ENCODE measurements at places on chromosomes 6 and 20. TPM values are rescaled to one million over a fixed set of nuclear protein-coding genes. Genes with fewer than 3 reads are reported as not detected.

- H3K4me1 ChIP-seq: peaks cover 2% of the 10 kb centered on the region
- H3K27me3 ChIP-seq: no peaks in the 10 kb centered on the region
- no peak overlapping the region for H3K4me3 ChIP-seq
Observed at GRCh38 chr6:32659856-32660595, 6.4 kb downstream of the HLA-DQB1 start.

GRCh38 chr6:148814082-148814790 lies 67.4 kb downstream of the UST start:
- no peaks in the 10 kb centered on the region for H3K27me3 ChIP-seq
- no peak overlapping the region for H3K4me3 ChIP-seq
- no peak overlapping the region for H3K27ac ChIP-seq
- no peaks in the 10 kb centered on the region for H3K4me1 ChIP-seq
- DNase-seq: no peak

- H3K27me3 ChIP-seq: no peaks in the 10 kb centered on the region
- no peak for DNase-seq
- no peak overlapping the region for H3K4me3 ChIP-seq
- H3K4me1 ChIP-seq: no peaks in the 10 kb centered on the region
- H3K36me3 ChIP-seq: no peaks in the 10 kb centered on the region
- H3K27ac ChIP-seq: no peak overlapping the region
Observed at GRCh38 chr6:4316867-4317400, 181.6 kb upstream of the ECI2 start.

GRCh38 chr6:148855744-148856143 lies 108.9 kb downstream of the UST start:
- DNase-seq: no peak
- no peaks in the 10 kb centered on the region for H3K27me3 ChIP-seq
- H3K4me3 ChIP-seq: no peak overlapping the region
- no peaks in the 10 kb centered on the region for H3K4me1 ChIP-seq

DNA sequence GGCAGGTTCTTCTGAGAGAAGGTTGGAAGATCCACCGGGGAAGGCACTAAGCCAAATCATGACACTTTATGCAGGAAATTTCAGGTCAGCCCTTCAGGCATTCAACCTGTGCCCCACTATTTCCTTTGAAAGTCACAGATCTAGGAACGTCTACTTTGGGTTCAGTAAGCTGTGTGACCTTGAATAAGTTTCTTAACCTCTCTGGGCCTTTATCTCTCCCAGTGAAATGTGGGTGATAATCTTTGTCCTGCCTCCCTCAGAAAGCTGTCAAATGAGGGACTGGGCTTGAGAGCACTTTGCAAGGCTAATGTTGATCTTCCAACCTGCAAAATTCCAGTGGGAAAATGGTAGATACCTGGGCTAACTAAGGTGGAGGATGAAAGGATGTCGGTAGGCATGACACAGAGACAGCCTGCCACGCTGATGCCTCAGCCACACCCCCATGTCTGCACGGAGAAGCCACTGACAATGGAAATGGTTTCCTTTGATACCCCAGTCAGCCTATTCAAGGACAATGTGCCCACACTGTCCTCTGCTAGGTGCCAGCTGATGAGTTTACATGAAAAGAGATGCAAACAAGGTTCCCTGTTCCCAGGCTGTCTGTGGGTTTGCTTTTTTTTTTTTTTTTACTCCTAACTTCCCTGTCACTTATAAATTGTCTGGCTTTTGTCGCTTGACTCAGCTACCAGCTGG lies 9.3 kb downstream of the BNIP5 start:
- no peaks in the 10 kb centered on the region for H3K36me3 ChIP-seq
- H3K4me1 ChIP-seq: no peaks in the 10 kb centered on the region
- H3K27me3 ChIP-seq: no peaks in the 10 kb centered on the region

Gene SLCO4A1
- 0.47 TPM for polyA plus RNA-seq

Gene HSF2
- 15.5 TPM for polyA plus RNA-seq

Gene PKHD1
- not detected for polyA plus RNA-seq

Gene HLA-DRB5
- 3.2 TPM for polyA plus RNA-seq
